ENCODE measurements at places on chromosomes 2 and 18.

DNA sequence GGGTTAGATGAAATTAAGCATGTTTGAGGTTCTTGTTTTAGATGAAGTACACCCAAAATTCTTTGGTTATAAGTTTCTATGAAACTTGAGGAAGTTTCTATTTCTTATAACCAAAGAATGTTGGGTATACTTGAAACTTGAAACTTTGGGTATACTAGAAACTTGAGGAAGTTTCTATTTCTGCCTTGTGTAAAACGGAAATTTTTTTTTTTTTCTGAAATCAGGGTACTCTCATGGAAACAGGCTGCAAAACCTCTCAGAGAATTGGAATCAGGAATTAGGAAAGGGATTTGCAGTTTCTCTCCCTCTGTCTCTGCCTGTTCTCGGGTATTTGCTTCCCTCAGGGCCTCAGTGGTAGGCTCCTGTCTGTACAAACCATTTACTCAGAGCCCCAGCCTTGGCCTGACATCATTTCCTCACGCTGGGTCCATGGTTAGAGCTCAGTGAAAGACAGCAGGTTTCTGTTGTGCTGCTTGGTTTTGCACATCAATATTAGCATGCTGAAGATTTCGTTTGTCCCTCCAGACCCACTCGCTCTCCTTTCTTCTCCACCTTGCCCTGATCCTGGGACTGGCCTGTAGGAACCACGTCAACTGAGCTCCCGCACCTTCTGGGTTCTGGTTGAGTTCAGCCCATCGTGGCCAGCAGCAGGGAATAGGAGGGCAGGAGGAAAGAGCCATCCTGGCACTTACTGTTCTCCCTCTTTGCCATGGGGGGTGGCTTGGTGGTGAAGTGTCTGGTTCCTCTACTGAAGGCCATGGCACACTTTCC lies 106.4 kb downstream of the POLR1A start:
- no peak for DNase-seq

DNA sequence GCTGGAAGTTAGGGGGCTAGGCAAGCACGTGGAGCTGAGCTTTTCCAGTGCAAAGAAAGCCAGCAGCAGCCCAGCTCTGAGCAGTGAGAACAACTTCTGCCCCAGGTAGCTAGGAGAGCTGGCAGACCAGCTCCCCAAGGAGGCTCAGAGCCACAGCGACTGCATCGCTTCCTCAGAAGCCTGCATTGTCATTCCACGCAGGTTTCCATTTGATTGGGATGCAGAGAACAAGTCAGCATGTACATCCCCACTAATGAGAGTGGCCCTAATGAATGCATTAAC lies 45.1 kb downstream of the C1QL2 start:
- DNase-seq, result no peak

GRCh38 chr18:55908901-55909366 lies 320.9 kb upstream of the TCF4 start:
- DNase-seq, result no peak

GRCh38 chr2:64934530-64934929 lies 54.7 kb upstream of the SLC1A4 start:
- DNase-seq, result no peak

All from stimulated activated CD4-positive, alpha-beta T cell treated with anti-CD3 and anti-CD28 coated beads, TNF-alpha, amount 100 ng/mL, for 4 hours (primary cell).